ENCODE measurements at places on chromosomes 12 and 14.

GRCh38 chr12:54286042-54287030, 5.8 kb downstream of the HNRNPA1 start:
- DNase-seq = no peak

DNA sequence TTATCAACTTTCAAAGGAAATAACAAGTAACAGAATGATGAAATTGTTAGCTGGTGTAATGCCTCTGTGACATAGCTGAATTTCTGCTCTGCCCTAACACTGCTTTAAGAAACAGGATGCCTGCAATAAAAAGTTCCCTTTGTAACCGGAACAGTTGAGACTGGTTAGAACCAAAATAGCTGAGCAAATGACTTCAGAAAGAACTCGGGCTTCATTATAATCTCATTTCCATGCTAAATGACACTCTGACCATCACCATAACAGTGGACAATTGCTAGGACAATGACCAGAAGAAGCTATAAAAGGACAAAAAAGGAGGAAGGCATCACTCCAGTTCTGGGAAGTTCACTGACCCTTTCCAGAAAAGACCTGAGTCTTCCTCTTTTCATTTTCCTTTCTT, 23.5 kb upstream of the PYGL start:
- DNase-seq = no peak

GRCh38 chr14:105884808-105885281, 358.5 kb downstream of the TMEM121 start:
- DNase-seq = no peak

DNA sequence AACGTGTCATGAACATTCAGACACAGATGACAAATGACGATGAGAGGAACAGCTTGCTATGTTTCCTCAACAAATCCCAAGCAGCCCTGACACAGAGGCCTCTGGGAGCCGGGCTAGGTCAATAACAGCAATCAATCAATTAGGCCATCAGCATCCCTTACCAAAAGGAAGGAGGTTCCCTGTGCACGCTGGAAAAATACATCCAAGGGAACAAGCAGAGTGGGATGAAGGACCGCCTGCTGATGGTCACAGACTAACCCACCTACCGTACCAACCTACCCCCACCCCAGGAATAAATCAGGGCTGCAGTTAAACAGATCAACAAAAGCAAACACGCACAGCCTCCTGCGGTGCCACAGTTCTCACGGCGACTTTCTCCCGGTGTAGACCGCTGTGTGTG, 265.1 kb upstream of the SFSWAP start:
- no peak for DNase-seq

- no peak for DNase-seq
These were observed 88.9 kb upstream of the BTG1 start for GRCh38 chr12:92234533-92234932.

GRCh38 chr14:73757381-73757780, 43.2 kb upstream of the PNMA1 start:
- no peak for DNase-seq

GRCh38 chr14:93986955-93987354, 10.1 kb upstream of the CCDC197 start:
- no peak for DNase-seq

GRCh38 chr12:49059299-49060171, 1.1 kb downstream of the KMT2D start:
- DNase-seq = peak; percentile 60

GRCh38 chr14:102469261-102469660, 40.3 kb downstream of the ANKRD9 start:
- no peak for DNase-seq

DNA sequence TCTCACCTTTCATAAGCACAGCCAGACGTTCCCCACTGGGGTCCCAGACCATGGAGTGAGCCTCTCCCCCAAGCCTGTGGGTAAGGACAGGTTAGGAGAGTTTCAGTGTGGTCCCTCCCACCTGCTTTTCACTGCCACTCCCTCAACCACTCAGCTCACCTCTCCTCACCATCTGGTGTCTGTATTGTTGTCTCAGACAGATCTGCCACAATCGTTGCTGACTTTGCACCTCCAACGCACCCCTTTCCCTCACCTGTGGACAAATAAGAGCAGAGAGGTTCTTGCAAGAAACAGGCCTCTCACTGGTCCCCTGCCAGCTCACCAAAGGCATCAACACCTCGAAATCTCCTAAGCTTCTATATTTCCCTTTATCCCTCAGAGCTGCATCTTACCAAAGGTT, 8.8 kb downstream of the MYG1 start:
- no peak for DNase-seq

DNA sequence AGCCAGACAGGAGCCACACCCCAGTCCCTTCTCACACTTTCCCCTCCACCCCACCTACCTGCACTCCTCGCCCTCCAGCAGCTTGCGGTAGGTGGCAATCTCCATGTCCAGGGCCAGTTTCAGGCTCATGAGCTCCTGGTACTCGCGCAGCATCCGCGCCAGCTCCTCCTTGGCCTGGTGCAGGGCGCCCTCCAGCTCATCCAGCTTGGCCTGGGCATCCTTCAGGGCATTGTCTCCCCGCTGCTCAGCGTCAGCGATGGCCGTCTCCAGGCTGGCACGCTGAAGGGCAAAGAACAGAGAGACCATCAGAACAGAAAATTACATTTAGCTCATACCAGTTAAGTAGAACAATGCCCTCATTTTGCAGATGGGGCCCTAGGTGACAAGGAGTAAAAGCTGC, 5.5 kb downstream of the KRT74 start:
- no peak for DNase-seq

GRCh38 chr14:73741386-73741875, 27.2 kb upstream of the PNMA1 start:
- DNase-seq = peak; percentile 87

GRCh38 chr14:77488558-77488957, 10.1 kb downstream of the ISM2 start:
- no peak for DNase-seq

DNA sequence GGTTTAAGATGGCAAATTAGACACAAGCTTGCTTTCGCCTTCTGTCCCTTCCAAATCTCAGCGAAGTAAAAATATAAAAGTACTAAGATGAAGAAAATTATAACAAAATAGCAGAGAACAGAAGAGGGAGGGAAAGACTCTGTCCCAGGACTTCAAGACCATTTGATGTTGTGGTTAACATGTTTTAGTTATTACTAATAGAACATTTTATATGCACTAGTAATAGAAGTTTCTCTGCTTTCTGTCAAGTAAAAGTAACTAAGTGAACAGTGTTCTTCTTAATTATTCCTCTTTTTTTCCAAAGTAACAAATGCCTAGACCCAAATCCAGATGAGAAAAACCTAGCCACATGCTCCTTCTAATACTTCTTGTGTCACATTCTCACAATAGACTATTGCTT, 85.1 kb upstream of the DAAM1 start:
- no peak for DNase-seq

DNA sequence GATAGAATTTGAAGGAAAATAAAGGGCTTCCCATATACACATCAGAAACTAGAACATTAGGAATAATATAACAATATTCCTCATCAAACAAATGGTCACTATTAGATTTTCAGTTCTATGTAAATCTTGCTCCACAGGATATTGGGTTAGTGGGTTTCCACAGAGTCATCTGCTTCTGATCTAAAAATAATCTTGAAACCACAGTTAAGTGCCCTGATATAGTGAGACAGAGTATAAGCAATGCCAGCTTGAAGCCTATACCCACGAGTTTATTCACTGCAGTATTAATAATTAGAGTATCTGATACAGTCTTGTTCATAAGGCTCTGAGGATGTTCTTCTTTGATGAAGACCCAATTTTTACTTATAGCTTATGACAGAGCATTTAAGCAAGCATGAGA, 74.5 kb upstream of the ATF7IP start:
- no peak for DNase-seq

DNA sequence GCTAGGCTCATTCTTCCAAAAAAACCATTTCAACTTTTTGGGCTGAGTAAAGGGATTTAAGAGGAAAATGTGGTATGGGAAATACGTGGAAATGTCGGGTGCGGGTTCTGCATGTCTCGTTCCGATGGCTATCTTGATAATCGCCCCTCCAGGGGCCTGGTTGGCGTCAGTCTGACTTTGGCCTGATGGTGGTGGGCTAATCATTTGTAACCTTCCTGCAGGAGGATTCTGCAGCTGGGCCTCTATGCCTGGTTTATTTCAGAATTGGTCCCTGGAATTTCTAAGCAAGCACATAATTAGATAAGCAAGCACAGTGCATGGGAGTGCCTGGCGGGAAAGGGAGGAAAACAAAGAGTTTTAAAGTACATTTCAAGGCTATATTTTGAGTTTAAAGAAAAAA, 14.8 kb upstream of the SLC4A8 start:
- no peak for DNase-seq

DNA sequence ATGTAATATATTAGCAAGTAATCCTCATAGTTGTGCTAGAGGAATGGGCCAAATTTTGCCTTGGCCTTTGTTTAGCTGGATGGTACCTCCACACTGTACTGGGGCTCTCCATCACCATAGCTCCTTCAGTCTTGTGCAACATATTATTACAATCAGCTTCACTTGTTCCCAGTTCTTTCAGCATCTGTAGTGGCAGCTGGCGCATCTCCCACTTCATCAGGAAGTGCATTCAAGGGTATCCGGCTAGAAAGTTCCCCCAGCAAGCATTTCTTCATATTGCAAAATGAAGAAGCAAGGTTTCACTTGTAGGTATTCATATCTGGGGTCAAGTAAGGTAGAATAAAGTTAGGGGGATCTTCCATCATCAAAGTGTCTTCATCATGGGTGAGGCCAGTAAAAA, 123.7 kb downstream of the IGF1 start:
- DNase-seq = no peak

DNA sequence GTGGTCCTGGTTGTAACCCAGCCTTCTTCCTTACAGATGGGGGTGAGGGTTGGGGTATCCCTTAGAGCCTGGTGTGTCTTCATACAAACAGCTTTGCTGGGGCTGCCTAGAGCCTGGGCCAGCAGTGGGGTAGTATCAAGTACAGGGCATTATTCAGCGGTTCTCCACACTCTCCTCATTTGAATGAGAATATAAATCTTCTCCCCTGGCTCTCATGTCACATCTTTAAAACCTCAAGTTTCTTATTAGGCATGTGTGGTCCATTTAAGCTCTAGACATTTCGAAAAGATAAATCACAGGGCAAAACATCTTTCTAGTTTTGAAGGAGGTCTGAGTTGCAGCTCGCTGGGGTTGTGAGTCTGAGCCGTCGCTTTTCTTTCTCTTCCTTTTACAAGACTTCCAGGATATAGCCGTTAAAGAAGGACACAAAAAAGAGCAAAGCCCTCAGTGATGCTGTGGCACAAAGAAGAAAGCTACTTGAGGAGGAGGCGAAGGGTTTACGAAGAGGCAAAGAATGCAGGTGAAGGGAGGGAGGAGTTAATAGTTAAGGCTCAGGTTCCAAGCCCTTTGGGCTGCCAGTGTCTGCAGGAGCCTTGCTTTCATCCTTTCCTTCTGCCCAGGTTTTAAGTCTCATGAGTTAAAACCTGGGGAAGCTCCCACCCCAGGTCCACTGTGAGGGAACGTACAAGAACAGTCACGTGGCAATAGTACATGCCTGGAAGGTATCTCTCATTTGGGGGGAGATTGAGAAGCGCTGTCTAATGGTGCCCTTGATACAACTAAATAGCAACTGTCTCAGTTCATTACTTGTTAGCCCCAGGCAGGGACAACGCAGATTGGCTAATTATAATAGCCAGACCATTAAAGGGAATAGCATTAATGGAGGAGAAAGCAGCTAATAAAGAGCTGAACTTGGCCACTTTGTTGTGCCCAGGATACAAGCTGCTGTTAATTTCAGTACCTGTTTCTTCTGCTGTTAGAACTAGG, 94.2 kb downstream of the ETV6 start:
- DNase-seq = no peak

- DNase-seq = peak; percentile 25
These were observed 113.7 kb upstream of the RTL1 start for GRCh38 chr14:101017209-101017608.

DNA sequence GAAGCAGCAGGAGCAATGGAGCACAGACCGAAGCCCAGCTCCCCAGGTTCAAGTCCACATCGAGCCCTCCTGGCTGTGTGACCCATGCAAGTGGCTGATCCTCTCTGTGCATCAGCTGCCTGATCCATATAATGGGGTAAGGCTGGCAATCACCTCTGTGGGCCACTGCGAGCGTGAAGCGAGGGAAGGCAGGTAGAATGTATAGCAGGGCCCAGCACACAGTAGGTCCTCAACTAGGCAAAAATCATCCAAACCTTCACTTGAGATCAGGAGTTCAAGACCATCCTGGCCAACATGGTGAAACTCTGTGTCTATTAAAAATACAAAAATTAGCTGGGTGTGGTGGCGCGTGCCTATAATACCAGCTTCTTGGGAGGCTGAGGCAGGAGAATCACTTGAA, 102.6 kb downstream of the SCARB1 start:
- no peak for DNase-seq

GRCh38 chr12:100579844-100580243, 6.4 kb downstream of the GAS2L3 start:
- no peak for DNase-seq

GRCh38 chr14:94679937-94680861, 68.0 kb downstream of the SERPINA3 start:
- DNase-seq = peak; percentile 36

- DNase-seq = no peak
These were observed 18.3 kb downstream of the GLRX5 start for GRCh38 chr14:95553141-95553540.

- peak; percentile 29 for DNase-seq
These were observed 141.9 kb downstream of the KIF26A start for GRCh38 chr14:104280085-104280901.

DNA sequence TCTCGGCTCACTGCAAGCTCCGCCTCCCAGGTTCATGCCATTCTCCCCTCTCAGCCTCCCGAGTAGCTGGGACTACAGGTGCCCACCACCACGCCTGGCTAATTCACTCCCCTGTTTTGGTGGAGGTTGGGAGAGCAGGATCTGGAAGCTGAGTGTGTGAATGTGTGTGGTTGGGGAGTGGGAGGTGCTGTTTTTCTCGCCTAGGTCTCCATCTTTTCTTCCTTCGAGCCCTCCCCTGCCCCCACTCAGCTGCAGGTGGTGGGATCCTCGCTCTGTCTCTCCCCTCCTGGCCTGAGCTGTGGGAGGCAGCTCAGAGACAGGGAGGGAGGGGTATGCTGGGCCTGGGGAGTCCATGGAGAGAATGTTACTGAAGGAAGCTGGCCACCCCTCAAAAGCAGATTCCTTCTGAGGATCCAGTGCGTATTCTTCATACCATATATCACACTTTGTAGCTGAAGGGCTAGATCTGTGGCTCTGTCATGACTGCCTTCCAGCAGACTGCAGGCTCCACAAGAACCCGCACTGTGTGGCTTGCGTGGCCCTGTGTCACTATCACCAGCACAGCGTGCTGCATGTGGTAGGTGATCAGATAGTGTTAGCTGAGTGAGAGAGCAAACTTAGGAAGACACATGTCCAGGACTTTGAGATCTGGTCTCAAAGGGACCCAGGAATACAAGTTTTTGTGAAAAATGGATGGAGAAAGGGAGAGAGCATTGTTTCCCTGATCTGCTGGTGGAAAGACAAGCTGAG, 2.8 kb downstream of the KRT83 start:
- DNase-seq = no peak

DNA sequence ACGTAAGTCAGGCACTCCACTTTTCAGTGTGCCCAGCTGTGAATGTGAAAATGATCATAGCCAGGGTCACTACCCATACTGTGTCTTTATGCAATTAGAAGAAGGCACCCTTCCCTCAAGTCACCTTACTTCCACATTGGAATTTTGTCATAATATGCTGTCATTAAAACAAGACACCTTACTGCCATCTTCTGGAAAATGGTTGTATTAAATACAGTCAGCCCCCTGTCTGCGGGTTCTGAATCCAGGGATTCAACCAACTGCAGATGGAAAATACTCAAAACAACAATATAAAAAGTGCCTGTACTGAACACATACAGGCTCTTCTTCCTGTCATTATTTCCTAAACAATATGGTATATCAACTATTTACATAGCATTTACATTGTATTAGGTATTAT, 70.2 kb upstream of the TBX5 start:
- DNase-seq = no peak

GRCh38 chr12:120479458-120479857, 9.9 kb upstream of the SRSF9 start:
- DNase-seq = no peak

All from liver (tissue), 10 donors.